ENCODE measurements at places on chromosomes 5 and 9. TPM values are rescaled to one million over a fixed set of nuclear protein-coding genes. Genes with fewer than 3 reads are reported as not detected.

TRIM7 gene
- total RNA-seq = 2.2 TPM

NUDT12 gene
- total RNA-seq = 19.9 TPM

TTC23L gene
- total RNA-seq = not detected

NME5 gene
- total RNA-seq = 1.3 TPM

CTNNAL1 gene
- total RNA-seq = 155 TPM

CFAP77 gene
- not detected for total RNA-seq

PHF24 gene
- total RNA-seq = not detected

TPPP gene
- under 0.01 TPM for total RNA-seq

DPP7 gene
- total RNA-seq = 44.8 TPM

SLC6A19 gene
- total RNA-seq = not detected

GABRG2 gene
- under 0.01 TPM for total RNA-seq

All from fibroblast of villous mesenchyme (primary cell).